ENCODE measurements at places on chromosomes 12 and 14.

- no peak for DNase-seq
These were observed 16.1 kb downstream of the WNK1 start for GRCh38 chr12:768434-768833.

DNA sequence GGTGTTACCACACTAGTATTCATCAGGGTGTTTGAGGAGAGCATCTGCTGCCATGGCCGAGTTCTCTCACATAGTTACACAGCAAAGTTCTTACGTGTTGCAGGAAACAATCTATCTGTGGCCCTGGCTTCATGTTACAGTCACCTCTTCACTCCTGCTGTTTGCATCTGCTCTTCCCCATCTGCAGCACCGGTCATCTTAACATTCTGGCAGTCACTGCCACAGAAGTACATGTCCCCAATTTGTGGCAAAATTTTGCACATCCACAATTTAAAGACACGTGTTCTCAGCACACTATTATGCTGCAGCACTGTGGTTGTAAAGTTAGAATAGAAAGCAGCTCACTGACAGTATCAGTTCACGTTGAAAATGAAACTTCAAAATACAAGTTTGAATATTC lies 23.2 kb downstream of the MAPK1IP1L start:
- no peak for DNase-seq

- DNase-seq: no peak
These were observed 45.0 kb upstream of the KRR1 start for GRCh38 chr12:75556311-75556899.

GRCh38 chr14:71613168-71613567 lies 319.1 kb upstream of the RGS6 start:
- DNase-seq: no peak

GRCh38 chr12:31729705-31730104 lies 884 bp upstream of the AMN1 start:
- DNase-seq: no peak

DNA sequence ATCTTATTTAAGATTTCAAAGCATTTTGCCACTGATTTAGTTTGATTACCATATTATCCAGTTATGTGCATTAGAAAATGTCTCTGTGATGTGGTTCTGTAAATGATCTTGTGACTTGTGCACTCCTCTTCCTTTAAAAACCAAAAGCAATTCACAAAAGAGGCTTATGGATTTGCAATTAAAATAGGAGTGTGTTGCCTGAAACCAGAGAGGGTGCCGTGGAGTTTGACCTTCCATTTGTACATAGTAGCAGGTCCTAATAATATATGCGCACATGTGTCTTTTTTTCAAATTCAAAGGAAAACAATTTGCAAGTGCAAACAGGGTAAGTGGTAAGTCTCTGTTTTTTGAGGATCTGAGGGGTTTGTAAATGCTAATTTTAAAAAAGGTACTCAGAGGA lies 470.9 kb downstream of the VRK1 start:
- no peak for DNase-seq

Measured in T1000 (cell line).